ENCODE measurements at places on chromosomes 16 and 17.

DNA sequence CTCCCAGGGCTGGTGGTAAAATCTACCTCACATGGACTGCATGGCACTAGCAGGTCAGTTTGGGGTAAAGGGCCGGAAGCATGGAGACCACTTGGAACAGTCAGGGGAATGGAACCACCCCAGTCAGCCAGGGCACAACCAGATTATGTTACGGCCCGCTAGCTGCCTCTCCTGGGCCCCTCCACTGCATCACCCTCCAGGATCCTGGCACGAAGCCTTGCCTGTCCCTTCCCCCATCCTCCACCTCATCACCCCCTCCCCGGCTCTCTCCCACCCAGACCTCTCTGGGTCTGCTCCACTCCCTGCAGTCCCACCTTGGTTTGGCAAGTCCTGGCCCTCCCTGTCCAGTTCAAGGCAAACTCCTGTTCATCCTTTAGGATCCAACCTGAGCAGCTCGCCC, 91.7 kb downstream of the CLEC16A start:
- no peak for DNase-seq

GRCh38 chr17:78617511-78618061, 40.4 kb upstream of the DNAH17 start:
- no peak for DNase-seq

- DNase-seq, result peak; percentile 57
Observed at GRCh38 chr17:77332981-77333685, 192.4 kb downstream of the SEC14L1 start.

- DNase-seq, result no peak
Observed at GRCh38 chr16:75860326-75861053, 134.2 kb upstream of the CPHXL start.

DNA sequence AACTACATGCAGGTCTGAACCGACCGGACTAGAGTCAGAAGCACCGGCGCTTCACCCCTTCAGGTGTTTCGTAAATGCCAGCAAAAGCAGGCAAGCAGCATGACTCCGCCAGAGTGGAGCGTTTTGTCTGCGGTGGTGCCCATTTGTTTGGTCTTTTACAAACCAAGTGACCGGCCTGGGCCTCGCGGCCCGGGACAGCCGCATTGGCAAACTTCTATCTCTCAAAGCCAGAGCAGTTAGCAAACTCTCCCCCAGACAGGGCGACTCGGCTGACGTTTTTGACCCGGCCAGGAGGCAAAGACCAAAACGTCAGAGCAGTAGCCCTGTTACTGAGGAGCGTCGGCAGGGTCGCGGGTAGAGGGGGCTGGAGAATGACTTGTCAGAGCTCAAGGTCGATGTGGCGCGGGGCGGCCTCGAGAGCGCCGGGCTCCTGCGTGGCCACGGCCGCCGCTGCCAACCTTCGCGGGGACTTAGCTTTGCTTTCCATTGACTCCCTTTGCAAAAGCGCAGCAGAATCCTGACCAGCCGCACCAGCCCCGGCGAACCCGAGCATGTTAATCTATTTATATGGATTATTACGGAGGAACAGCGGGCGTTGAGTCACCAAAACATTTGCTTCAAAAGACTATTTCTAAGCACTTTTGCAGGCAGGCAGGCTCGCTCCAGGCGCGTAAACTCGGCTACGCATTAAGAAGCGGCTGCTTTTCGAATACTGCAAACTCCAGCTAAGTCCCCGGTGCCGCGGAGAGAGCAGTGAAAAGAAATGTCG, 763 bp upstream of the SOX9 start:
- DNase-seq, result no peak

GRCh38 chr17:38735161-38735997, 5.2 kb downstream of the CISD3 start:
- peak; percentile 91 for DNase-seq

- DNase-seq, result no peak
Observed at GRCh38 chr17:14061666-14062560, 7.4 kb upstream of the COX10 start.

- DNase-seq, result no peak
Observed at GRCh38 chr16:79902351-79902750, 301.8 kb upstream of the MAF start.

GRCh38 chr16:83680980-83681379, 126.8 kb upstream of the HSBP1 start:
- no peak for DNase-seq

DNA sequence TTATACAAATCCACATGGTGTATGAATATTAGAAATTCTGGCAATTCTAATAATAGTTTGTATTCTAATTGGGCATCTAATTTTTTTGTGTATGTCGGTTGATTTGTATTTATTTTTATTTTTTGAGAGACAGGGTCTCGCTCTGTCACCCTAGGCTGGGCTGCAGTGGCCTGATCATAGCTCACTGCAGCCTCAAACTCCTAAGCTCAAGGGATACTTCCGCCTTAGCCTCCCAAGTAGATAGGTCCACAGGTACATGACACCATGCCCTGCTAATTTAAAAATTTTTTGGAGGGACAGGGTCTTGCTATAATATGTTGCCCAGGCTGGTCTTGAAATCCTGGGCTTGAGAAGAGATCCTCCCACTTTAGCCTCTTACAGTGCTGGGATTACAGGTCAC, 104.6 kb downstream of the TRIM37 start:
- no peak for DNase-seq

GRCh38 chr16:84484579-84485254, 19.7 kb downstream of the MEAK7 start:
- peak; percentile 47 for DNase-seq

DNA sequence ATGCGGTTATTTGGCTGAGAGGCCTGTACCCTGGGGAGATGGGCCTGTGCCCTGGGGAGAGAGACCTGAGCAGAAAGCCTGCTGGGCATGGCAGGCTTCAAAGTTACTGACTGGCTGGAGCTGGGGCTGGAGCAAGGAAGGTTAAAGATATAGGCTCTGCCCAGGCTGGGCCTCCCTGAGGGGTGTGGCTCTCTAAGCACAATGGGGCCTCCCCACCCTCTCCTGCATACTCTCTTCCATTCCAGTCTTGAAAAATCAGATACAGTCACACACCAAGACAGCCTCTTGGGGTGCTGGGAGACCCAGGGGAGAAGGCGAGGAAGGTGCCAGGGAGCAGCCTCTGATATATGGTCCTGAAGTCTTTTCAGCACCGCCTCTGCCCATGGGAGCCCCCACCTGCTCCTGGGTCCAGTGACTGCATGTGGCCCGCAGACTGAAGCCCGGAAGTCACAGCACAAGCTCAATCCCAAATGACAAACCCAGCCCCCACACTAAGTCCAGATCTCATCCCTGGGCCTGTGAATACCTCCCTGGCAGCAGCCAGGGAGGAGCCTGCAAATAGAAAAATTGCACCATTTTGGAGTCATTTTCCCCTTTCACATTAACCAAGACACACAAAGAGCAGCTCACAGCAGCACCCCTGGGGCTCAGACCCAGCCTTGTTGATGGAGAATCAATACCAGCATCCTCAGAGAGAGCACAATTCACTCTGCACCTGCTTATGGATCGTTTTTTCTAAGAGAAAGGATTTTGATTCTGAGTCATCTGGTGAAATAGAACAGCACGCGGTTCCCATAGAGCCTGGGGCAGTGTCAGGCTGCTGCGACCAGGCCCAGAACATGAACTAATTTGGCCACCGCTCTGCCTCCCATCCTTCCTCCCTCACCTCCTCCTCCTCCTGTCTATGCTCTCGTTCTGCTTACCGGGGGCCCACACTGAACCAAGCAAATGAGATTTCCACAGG, 25.6 kb upstream of the CACNG1 start:
- no peak for DNase-seq

DNA sequence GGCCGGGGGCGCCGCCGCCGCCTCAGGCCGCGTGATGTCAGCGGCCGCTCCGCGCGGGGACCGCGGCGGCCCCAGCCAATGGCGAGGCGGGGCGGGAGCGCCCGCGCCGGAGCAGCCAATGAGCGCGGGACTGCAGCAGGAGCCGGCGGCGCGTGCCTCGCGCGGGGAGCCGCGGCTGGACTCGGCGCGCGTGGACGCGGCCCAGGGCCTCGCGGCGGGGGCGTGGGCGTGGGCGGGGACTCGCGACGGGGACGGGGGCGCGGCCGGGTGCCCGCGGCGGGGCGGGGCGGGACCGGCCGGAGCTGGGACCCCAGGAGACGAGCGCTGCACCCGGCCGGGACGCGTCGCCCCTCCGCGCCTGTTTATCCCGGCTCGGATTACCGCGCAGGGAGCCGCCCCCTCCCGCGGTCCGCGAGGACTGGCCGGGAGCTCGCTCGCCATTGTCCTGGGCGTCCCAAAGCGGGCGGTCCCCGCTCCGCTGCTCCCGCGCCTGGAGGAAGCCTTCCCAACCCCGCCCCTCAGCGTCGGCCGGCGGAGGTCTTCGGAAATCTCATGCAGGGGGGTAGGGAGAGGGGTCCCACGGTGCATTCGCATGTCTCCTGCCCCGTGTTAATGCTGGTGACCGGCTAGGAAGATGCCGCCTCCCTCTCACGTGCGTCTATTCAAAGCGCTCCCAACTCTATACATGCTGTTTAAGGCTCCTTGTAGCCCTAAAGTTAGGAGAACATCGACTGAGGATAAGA, at the start of gene RNF157:
RNF157 (minus strand) TSS at position 33 of the 743 bp plus-strand sequence. CDS start 253 bp downstream, outside the sequence.
- DNase-seq, result peak; percentile 63

- no peak for DNase-seq
Observed at GRCh38 chr17:74392848-74393247, 25.5 kb downstream of the GPR142 start.
